ENCODE measurements at places on chromosomes 13 and 19.

GRCh38 chr19:40982594-40983101 lies 8.4 kb upstream of the CYP2B6 start:
- DNase-seq = peak; percentile 42

- DNase-seq = no peak
Measured at GRCh38 chr13:50119591-50119990, 104.3 kb downstream of the KCNRG start.

DNA sequence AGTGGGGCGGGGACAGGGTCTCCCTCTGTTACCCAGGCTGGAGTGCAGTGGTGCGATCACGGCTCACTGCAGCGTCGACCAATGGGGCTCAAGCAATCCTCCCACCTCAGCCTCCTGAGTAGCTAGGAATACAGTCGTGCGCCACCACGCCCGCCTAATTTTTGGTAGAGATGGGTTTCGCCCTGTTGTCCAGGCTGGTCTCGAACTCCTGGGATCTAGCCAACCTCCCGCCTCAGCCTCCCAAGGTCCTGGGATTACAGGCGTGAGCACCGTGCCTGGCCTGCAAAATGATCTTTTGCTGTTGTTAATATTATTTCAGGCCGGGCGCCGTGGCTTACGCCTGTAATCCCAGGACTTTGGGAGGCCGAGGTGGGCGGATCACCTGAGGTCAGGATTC lies 621 bp upstream of the TGDS start:
- DNase-seq = no peak

- peak; percentile 4 for DNase-seq
Measured at GRCh38 chr13:74288361-74288911, 154.2 kb upstream of the KLF12 start.

- no peak for DNase-seq
Measured at GRCh38 chr19:51002542-51003311, 1.3 kb upstream of the KLK8 start.

- DNase-seq = no peak
Measured at GRCh38 chr13:39269411-39269810, 231.2 kb downstream of the NHLRC3 start.

DNA sequence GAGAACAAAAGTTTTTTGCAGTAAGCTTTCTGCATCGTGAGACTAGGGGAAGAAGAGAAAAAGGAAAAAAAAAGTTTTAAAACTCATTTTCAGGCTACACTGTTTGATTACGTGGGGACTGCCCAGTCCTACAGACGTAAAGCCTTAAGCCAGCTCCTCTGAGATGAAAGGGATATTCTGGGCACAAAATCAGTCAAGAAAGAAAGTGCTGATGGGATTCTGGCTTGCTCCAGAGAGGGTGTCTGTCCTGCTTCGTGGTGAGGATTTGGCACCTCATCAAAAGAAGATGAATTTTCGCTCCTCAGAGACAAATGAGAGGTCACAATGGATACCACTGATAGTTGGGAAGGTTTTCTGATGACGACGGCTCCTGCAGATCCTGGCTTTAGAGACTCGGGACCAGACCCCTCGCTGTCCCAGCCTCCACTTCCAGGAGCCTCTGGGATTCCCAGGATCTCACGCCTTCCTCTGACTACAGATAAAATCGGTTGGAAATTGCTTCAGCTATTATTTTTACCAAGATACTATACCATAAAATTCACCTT lies 9.7 kb downstream of the TEX29 start:
- DNase-seq = no peak

- DNase-seq = no peak
Measured at GRCh38 chr19:23394511-23394910, 760 bp downstream of the ZNF91 start.

DNA sequence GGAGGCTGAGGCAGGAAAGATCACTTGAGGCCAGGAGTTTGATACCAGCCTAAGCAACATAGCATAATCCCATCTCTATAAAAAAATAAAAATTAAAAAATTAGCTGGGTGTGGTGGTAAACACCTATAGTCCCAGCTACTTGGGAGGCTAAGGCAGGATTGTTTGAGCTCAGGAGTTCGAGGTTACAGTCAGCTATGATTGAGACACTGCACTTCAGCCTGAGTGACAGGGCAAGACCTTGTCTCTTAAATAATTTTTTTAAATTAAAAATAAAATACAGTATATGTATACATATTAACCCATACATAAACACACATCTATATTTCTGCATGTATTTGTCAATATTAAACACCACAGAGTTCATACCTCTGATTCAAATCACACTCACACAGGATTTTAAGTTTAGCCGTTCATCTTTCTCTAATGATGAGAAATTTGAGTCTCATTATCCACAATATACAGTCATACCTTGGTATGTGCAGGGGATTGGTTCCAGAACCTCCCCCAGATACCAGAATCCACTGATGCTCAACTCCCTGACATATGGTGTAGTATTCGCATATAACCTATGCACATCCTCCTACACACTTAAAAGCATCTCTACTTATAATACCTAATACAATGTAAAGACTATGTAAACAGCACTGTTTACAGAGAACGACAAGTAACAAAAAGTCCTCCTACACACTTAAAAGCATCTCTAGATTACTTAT lies 44.7 kb downstream of the PSPC1 start:
- DNase-seq = no peak

DNA sequence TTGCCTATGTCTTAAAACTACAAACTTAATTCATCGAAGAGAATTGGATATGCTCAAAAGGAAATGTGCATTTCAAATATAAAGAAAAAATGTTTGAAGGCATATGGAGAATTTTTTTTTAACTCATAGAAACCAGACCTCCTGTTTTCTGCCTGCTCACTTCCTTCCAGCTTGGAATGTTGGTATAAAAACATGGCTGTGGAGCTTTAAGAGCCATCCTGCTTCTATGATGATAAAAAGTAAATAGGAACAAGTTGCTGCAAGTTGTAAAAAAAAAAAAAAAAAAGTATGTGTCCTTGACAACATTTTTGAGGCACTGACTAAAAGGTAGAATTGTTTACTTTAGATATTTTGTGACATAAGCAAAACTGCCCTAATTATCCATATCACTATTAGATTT lies 1230.7 kb downstream of the PCDH9 start:
- DNase-seq = no peak

- no peak for DNase-seq
Measured at GRCh38 chr19:35109395-35110112, 6.1 kb upstream of the FXYD3 start.

GRCh38 chr13:101728615-101729014 lies 276.1 kb downstream of the ITGBL1 start:
- DNase-seq = no peak

DNA sequence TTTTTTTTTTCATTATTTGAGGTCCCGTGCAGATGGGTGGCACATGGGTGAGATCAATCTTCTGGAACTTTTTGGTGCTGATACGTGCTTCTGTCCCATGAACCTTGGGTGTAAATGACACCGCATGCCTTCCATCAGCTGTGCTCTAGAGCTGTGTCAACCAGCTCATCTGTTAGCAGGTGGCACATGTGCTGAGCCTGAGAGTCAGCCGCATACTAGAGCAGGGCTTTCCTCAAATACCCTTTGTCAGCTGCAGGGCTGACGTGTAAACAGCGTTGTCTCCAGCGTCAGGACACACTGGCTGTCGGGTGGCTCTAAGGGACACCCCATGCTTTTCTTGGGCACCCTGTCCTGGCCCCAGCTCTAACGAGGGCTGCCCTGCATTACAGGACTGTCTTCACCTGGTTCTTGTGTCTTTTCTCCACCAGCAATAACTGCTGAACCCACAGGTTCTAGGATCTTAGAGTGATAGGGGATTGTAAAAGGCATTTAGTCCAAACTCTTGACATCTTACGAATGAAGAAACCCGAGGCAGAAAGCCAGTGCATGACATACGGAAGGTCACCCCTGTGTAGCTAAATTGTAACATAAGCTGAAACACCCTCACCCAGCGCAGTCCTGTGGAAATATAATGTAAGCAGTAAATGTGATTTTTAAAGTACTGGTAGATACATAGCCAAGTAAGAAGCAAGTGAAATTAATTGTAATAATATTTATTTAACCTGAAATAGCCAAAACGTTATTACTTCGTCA lies 119.5 kb downstream of the LRCH1 start:
- no peak for DNase-seq

- DNase-seq = peak; percentile 47
Measured at GRCh38 chr13:113584870-113585671, 518 bp downstream of the TFDP1 start.
